ENCODE measurements at places on chromosomes 2 and 18. TPM values are rescaled to one million over a fixed set of nuclear protein-coding genes. Genes with fewer than 3 reads are reported as not detected.

Gene PARD6G
- 0.40 TPM for total RNA-seq

DNA sequence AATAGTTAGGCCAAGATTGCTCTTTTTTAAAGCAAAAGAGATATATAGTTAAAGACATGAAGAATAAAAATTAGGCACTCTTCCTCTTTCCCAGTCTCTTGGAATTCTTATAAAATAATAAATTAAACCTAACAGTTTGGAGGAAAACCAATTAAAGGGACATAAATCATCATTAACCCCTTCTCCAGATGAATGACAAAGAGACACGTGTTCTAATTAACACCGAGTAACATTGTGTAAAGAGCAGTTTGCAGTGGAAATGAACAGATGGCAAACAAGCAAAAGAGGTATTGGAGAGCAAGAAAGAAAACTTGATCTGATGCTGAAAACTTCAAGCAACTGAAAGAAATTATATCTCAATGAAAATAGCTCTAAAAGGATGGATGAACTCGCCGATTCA lies 48.4 kb downstream of the BCL2 start:
- DNase-seq, result no peak

Gene GPR35
- 3.4 TPM for total RNA-seq

GRCh38 chr2:224638301-224638823 lies 53.2 kb upstream of the CUL3 start:
- peak; percentile 66 for DNase-seq

GRCh38 chr2:60556576-60557485 lies 3.4 kb upstream of the BCL11A start:
- DNase-seq, result peak; percentile 10

Gene DSG1
- total RNA-seq, result not detected

GRCh38 chr2:227608561-227609338 lies 5.9 kb downstream of the SCYGR3 start:
- no peak for DNase-seq

Gene GPBAR1
- 0.14 TPM for total RNA-seq

GRCh38 chr18:28793901-28794300 lies 617.0 kb upstream of the CDH2 start:
- no peak for DNase-seq

Gene SCN3A
- total RNA-seq, result not detected

DNA sequence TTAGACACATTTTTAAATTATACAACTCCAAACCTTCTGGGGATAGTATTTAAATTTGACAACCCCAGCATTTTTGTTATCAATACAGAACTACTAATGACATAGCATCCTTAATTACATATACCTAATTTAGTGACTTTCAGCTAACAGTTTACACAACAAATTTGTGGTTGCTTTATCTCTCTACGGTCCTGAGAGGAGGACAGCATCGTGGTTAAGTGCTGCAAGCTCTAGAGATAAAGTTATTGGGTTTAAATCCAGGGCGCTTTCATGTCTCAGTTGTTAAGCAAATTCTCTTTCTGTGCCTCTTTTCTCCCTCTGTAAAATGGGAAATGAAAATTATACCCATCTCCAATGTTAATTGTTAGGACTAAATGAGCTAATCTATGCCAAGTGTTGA lies 129.3 kb downstream of the METTL4 start:
- no peak for DNase-seq

Gene RNF125
- 37.6 TPM for total RNA-seq

DNA sequence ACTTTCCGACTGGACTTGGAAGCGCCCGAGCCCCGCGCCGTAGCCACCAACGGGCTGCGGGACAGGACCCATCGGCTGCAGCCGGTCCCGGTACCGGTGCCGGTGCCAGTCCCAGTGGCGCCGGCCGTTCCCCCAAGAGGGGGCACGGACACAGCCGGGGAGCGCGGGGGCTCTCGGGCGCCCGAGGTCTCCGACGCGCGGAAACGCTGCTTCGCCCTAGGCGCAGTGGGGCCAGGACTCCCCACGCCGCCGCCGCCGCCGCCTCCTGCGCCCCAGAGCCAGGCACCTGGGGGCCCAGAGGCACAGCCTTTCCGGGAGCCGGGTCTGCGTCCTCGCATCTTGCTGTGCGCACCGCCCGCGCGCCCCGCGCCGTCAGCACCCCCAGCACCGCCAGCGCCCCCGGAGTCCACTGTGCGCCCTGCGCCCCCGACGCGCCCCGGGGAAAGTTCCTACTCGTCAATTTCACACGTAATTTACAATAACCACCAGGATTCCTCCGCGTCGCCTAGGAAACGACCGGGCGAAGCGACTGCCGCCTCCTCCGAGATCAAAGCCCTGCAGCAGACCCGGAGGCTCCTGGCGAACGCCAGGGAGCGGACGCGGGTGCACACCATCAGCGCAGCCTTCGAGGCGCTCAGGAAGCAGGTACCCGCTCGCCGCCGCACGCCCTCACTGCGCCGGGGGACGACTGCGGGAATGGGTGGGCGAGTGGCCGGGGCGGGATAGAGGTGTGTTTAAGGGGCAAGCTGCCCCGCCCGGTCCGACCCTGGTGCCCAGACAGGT lies 713 bp downstream of the ATOH8 start:
- DNase-seq, result peak; percentile 46

Gene WNT10A
- 5.0 TPM for total RNA-seq

GRCh38 chr2:20186078-20186854 lies 38.7 kb downstream of the SDC1 start:
- no peak for DNase-seq

DNA sequence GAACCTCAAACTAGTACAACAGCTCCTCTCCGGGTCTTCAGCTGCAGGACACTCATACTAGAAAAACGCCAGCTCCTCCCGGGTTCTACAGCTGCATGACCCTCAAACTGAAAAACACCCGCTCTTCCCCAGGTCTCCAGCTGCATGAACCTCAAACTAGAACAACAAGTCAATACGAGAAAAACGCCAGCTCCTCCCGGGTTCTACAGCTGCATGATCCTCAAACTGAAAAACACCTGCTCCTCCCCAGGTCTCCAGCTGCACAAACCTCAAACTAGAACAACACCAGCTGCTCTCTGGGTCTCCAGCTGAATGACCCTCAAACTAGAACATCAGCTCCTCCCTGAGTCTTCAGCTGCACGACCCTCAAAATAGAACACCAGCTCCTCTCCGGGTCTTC lies 315.0 kb upstream of the TFPI start:
- DNase-seq, result no peak

- DNase-seq, result no peak
Measured at GRCh38 chr18:13481331-13481730, 245.0 kb downstream of the FAM210A start.
